ENCODE measurements at places on chromosomes 11 and 22. TPM values are rescaled to one million over a fixed set of nuclear protein-coding genes. Genes with fewer than 3 reads are reported as not detected.
A peak's percentile ranks its signal among the peaks of the same experiment; 100 is the strongest.

MUC2 gene
- polyA plus RNA-seq, result 0.01 TPM

DNA sequence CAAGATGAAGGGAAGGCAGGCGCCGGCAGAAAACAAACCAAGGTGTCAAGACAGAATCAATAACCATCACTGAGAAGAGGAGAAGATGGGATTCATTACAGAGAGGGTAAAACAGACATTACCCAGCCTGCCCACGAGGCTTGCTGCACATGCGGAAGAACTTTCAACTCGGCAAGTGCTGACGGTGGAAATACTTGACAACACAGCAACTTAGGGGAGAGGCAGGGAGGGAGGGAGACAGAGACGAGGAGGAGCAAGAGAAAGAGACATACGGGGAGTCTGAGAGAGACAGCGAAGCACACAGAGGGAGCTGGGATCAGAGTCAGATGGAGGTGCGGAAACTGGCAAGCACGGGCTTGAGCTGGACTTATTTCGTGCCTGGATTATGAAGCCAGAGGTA lies 129.3 kb upstream of the NECTIN1 start:
- DNase-seq, result no peak

- no peak for DNase-seq
Measured at GRCh38 chr11:103625624-103625965, 410.8 kb upstream of the DDI1 start.

BCO2 gene
- polyA plus RNA-seq, result 3.6 TPM

GRCh38 chr11:17036666-17037658 lies 22.7 kb upstream of the PLEKHA7 start:
- DNase-seq, result no peak

DDX25 gene
- 5.0 TPM for polyA plus RNA-seq

GRCh38 chr11:91104237-91104636 lies 881.4 kb upstream of the CHORDC1 start:
- DNase-seq, result no peak

GRCh38 chr11:93394488-93394887 lies 63.9 kb downstream of the DEUP1 start:
- no peak for DNase-seq

LZTR1 gene
- polyA plus RNA-seq, result 53.4 TPM

FXYD6 gene
- 149 TPM for polyA plus RNA-seq

GRCh38 chr22:43377896-43378704 lies 33.7 kb upstream of the MPPED1 start:
- no peak for DNase-seq

OR8G1 gene
- polyA plus RNA-seq, result not detected

MOGAT2 gene
- polyA plus RNA-seq, result 0.64 TPM

DNA sequence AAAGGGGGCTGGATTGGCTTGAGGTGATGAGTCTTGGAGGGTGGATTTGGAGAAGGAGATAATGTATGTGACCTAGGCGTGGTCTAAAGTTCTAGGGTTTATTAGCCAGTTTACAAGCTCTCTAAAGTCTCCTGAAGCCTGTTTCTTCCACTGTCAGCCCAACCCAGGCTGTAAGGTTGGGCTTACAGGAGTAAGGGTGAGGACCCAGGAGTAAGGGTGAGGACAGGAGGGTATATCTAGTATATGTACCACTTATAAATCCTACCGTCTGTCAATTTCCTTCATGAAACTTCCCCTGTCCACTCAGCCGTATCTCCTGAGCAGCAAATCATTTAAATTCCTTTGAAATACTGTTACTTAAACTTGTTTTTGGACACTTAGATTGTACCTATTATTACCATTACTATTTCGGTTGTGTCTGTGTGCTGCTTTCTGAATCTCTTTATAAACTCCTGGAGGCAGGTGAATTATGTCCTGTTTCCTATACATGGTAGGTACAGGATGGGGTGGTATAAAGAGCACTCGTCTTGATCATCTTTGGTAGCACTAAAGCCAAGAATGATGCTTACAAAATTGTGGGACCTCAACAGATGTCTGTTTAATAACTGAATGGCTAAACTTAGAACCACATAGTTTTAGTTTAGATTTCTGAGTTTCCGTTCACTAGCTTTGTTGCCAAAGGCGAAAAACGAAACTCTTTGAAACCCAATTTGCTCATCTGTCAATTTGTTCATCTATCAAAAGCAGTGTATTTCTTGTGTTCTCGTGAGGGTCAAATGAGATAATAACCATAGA lies 192.0 kb downstream of the GRIK4 start:
- DNase-seq, result no peak

GRCh38 chr22:33932997-33933396 lies 12.7 kb upstream of the LARGE1 start:
- DNase-seq, result no peak

DNA sequence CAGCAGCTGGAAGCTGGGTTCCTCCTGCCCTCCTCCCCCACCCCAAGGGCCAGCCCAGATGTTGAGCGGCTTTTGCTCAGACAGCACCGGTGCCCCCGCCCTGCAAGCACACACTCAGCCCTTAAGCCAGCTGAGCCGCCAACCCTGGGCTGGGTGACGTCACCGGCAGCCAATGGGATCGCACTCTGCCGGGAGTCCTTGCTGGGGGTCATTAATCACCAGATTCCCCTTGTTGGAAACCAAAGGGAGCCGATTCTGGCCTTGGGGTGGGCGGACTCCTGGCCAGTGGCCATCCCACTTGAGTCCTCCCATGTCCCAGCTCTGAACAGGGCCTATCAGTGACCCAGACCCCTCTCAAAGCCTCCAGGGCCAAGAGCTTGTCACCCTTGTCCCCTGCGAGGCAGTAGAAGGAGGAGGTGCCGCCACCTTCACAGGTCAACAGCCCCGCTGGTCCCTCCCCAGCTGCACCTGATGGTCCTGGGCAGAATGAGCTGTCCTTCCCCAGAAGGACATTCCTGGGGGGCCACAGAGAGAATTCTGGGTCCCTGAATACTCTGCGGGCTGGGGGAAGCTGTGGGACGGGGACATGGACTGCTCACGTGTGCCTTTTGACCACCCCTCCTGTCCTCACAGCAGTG lies 7.4 kb downstream of the DUSP8 start:
- no peak for DNase-seq

DNA sequence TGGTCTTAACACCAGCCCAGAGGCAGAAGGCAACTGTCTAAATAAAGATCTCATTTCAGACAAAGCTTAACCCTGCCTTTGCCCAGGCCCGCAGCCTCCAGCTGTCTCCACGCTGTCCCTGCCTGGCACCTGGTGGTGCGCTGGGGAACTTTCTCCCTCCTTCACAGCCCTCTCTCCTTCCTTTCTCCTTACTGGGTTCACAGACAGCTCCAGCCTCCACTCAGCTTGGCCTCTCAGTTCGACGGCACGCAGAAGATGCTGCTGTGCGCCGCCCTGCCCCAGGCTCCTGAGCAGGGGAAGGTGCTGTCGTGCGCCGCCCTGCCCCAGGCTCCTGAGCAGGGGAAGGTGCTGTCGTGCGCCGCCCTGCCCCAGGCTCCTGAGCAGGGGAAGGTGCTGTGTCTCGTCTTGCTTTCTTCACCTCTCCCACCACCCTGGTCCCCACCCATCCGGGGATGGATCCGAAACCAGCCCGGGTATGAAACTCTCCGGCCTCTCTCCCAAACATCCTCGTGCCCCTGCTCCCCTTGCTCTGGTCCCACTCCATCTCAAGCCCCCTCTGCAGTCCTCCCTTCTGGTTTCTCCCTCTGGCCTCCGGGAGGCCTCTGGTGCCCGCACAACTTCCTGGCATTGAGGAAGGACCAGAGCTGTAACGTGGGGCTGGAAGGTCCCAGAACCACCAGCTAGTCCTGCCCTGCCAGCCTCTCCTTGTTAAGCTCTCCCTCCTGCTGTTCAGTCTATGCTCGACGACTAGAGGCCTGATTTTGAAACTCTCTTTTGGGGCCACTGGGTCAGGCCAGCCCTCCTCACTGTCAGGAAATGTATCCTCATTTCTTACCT lies 22.9 kb upstream of the JAM3 start:
- DNase-seq, result no peak

GRCh38 chr11:57778318-57779037 lies 16.9 kb downstream of the CTNND1 start:
- DNase-seq, result peak; percentile 95

GRCh38 chr11:32960553-32961164 lies 55.0 kb upstream of the DEPDC7 start:
- DNase-seq, result peak; percentile 29

DNA sequence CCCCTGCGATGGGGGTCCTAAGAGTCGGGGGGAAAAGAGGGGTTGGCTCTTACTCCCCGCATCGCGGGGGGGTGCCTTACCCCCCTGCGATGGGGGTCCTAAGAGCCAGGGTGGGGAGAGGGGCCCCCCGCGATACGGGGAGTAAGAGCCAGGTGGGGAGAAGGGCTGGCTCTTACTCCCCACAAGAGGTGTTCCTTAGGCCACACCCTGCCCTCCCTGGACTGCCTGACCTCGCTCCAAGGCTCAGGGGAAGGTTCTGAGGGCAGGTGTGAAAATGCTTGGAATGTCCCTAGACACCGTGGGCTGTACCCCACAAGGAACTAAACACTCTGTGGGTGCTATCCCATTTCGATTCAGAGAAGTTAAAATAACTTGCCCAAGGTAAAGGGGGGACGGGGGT lies 7.8 kb downstream of the UNC93B1 start:
- DNase-seq, result no peak

DNA sequence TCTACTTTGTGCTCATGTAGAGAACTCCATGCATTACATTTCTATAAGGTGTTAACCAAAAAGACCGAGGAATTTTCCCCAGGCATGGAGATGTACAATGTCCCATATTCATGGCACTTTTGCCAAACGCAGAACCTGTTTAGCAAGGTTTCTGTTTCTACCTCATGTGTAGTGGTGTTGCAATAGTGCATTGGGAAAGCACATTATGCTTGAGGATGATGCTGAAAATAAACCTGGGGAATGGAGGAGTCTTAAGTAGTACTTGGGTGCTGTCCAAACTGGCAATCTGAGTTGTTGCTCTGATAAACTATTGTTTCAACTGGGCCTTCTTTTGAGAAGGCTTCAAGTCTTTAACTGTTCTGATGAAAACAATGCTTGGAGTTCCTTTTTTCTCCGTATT lies 11.5 kb upstream of the MUC15 start:
- DNase-seq, result no peak

- no peak for DNase-seq
Measured at GRCh38 chr11:65002706-65003105, 5.9 kb upstream of the BATF2 start.

DNA sequence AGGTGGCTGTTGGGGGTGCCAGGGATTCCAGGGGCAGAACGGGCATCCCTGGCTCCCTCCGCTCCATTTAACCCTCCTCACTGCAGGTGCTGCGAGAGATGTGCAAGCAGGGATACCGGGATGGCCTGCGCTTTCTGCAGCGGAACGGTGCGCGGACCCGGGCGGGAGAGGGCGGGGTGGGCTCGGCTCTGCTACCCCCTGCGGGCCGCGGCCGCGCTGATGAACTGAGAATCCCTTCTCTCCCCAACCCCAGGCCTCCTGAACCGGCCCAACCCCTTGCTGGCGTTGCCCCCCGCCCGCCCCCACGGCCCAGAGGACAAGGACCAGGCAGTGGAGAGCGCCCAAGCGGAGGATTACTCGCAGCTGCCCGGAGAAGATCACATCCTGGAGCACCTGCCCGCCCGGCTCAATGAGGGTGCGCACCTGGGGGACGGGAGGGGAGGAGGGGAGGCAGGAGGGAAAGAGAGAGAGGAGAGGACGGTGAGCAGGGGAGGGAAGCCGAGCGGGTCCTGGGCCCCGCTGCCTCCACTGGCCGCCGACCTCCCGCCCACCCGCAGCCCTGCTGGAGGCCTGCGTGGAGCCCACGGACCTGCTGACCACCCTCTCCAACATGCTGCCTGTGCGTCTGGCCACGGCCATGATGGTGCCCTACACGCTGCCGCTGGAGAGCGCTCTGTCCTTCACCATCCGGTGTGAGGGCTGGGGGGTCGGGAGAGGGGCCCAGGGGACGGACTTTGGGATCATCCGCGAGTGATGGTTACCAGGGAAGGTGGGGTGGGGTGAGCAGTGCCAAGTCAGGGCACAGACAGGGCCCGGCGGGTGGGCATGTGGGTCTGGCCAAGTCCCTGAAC lies 4.1 kb upstream of the CRACR2B start:
- no peak for DNase-seq

OR51B4 gene
- polyA plus RNA-seq, result 0.12 TPM

DNA sequence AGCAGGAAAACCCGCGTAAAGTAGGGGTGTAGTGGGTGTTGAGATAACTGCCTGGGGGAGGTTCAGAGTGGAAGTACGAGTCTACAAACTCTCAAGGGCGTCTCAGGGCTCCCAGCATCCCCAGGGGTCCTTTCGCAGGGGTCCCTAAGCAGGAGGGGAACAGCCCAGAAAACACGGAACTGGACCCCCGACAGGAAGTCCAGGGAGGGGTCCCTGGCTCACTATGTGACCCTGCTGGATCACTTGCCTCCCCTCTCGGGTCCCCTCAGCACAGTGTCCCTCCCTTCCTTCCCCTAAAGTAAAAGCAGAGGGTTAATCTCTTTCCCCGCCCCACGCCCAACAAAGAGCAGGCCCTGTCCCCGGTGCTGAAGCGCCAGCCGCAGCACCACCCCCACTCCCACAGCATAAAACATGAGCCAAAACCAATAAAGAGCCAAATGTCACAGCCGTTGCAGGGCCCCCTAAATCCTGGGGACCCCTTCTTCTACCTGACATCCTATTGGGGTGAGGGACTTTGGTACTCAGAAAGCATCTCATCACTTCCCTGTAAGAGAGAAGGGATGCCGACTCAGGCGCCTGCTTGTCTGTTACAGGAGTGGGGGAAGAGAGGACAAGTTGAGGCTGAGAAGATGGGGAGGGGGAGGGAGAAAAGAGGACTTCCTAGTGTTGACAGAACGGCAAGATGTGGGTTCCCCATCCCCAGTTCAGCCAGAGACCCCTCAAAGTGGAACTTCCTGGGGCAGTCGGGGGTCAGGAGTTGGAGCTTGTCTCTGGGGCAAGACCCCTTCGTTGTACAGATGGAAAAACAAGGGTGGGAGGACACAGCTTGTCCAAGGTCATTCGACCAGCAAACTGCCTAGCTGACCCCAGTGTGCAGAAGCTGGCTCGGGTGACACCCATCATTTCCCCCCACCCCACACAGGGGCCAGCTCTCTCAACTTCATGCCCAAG lies 1.4 kb upstream of the NEFH start:
- DNase-seq, result no peak

- no peak for DNase-seq
Measured at GRCh38 chr11:3134651-3135480, 30.2 kb downstream of the OSBPL5 start.
